Stimulated activated naive CD8-positive, alpha-beta T cell treated with anti-CD3 and anti-CD28 coated beads, Interleukin-15, amount 100 ng/mL, for 72 hours (primary cell): ENCODE measurements at places on chromosomes 1 and 21.

- DNase-seq, result no peak
Observed at GRCh38 chr1:41713557-41714327, 205.0 kb downstream of the HIVEP3 start.

DNA sequence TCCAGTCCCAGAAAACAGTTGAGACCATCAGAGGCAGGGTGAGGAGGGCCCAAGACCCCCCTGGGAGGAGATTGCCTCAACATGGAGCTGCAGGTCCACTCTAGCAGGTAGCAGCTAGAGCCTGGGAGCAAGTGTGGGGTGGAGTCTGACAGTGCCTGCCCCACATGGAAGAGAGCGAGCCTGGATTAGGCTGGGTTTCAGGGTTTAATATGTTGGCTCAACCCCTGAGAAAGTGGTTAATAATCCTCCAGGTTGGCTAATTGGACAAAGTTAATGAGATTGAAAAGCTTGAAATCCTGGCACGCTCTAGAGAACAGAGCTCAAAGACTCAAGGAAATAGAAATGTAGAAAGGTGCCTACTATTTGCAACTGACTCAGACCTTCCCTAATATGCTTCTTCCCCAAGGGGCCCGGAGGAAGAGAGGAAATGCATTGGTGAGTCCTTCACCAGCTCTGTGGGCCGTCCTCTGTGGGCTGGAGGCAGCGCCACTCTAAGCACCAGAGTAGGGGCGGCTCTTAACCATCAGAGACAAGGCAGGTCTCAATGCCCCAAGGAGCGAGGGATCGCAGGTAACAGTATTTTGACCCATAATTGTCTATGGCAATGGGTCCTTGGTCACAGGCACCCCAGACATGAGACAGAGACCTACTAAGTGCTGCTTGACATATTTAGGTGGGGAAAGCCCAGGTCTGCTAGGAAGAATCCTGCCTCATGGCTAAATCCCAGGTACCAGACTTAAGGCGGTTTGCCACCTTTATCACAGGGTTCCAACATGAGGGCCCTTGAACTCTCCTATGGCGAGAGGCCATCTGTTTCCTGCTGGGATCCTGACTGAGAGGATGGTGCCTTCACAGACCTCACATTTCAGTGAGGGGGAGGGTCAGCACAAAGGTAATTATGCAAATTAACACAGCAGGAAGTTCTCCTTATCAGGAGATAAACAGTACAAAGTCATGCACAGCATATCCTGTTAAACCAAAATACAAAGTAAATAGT lies 33.8 kb downstream of the RSPH1 start:
- DNase-seq, result no peak

- peak; percentile 84 for DNase-seq
Observed at GRCh38 chr1:232943679-232944252, 6.6 kb upstream of the NTPCR start.

DNA sequence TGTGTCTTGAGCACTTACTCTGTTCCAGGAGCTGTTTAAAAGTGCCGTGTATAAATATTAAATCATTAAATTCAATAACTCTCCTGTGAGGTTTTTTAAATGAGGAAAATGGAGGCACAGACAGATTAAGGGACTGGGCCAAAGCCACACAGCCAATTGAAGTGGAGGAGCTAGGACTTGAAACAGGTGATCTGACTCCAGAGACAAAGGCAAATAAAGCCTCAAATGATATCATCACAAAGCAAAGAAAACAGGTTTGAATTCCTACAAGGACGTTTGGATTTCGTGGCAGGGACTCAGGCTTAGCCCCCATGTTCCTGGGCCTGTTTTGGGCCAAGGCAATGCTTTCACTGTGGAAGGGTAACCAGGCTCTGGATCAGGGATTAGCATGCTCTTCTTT lies 45.2 kb upstream of the DMBX1 start:
- DNase-seq, result no peak

- no peak for DNase-seq
Observed at GRCh38 chr1:24635195-24635843, 7.8 kb upstream of the SRRM1 start.

DNA sequence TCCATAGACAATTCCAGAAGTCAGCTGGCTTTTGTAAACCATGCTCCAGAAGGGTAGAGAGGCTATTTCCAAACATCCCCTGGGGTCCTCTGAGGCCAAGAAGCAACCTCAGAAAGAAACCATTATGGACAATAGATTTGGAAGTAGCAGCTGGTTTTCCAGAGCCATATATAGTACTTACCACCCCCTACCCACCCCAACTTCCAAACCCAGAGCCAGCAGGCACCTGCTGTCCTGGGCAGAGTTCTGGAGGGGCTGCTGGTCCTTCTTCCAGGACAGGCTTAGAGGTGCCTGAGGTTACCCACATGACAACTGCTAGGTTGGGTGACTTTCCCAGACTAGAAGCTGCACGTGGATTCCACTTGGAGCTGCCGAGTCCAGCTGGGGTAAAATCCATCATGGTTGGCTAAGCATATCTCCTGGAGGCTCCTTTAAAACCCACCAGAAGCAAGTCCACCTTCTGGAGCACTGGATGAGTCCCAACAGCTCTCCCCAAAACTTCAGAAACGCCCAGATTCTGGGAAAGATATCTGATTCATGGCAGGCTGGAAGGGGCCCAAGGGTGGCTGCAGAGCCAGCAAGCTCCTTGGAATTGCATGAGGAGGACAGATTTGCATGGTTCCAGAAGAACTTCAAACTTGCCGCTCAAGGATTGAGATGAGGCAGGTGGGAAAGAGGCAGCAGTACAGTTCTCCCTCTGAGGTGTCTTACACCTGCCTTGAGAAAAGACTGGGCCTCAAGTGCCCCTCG lies 5.8 kb downstream of the MYCL start:
- no peak for DNase-seq

GRCh38 chr1:9843576-9843945 lies 19.8 kb upstream of the CLSTN1 start:
- DNase-seq, result no peak

- DNase-seq, result no peak
Observed at GRCh38 chr1:63601463-63601862, 8.3 kb downstream of the PGM1 start.

- DNase-seq, result no peak
Observed at GRCh38 chr21:31927689-31928353, 55.0 kb downstream of the HUNK start.

- no peak for DNase-seq
Observed at GRCh38 chr1:177021687-177022086, 142.8 kb downstream of the ASTN1 start.
